ENCODE measurements at places on chromosomes 3 and 15. TPM values are rescaled to one million over a fixed set of nuclear protein-coding genes. Genes with fewer than 3 reads are reported as not detected.

Gene MAPK6
- total RNA-seq = 95.9 TPM

Gene FBXW12
- not detected for total RNA-seq

Gene PCSK6
- 0.43 TPM for total RNA-seq

Gene GALNT15
- total RNA-seq = 26.9 TPM

Gene RTF1
- 36.0 TPM for total RNA-seq

Gene CDHR4
- 0.13 TPM for total RNA-seq

Gene SOX2
- total RNA-seq = not detected

Gene SPINK8
- not detected for total RNA-seq

Gene GOLGA8O
- total RNA-seq = 0.97 TPM

Gene TGM4
- not detected for total RNA-seq

Gene GRK7
- not detected for total RNA-seq

Gene TSEN2
- 15.5 TPM for total RNA-seq

Gene ITIH4
- 2.7 TPM for total RNA-seq

Gene SH3GL3
- 0.65 TPM for total RNA-seq

Gene C3orf22
- not detected for total RNA-seq

Gene C15orf62
- 0.11 TPM for total RNA-seq

Measured in articular chondrocyte of knee joint (primary cell).